T-helper 2 cell (primary cell): ENCODE measurements at places on chromosomes 11 and 22.

GRCh38 chr22:20523086-20523983, 15.9 kb downstream of the MED15 start:
- no peak for DNase-seq

GRCh38 chr11:12540913-12541582, 133.2 kb upstream of the TEAD1 start:
- no peak for DNase-seq

DNA sequence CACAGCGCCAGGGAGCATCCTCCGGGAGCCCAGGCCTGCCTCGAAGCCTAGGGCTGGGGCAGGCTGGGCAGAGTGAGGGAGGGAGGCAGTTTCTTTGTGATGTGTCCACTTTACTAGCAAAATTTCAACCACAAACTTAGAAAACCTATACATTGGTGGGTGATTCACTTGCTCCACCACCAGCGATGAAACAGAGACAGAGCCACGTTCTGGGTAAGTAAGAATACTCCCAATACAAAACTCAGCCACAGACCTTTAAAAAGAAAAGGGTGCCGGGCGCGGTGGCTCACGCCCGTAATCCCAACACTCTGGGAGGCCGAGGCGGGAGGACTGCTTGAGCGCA, 22.3 kb downstream of the CDKN1C start:
- no peak for DNase-seq

- DNase-seq = no peak
Measured at GRCh38 chr11:77407613-77408012, 66.3 kb downstream of the PAK1 start.

DNA sequence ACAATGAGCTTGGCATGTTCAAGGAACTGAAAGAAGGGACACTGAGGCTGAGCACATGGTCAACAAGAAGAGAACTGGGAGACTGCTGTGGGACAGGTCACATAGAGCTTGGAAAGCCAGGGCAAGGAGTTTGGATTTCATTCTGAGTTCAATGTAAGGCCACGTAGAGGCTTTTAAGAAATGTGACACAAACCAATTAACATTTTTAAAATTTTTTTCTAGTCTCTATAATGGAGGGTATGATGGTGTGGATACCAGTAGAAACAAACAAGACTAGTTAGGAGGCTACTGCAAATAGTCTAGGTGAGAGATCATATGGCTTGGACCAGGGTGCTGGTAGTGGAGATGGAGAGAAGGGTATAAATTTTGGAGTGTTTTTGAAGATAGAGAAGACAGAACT, 56.7 kb downstream of the RAB30 start:
- DNase-seq = no peak

GRCh38 chr11:21121991-21122390, 452.6 kb downstream of the NELL1 start:
- no peak for DNase-seq

DNA sequence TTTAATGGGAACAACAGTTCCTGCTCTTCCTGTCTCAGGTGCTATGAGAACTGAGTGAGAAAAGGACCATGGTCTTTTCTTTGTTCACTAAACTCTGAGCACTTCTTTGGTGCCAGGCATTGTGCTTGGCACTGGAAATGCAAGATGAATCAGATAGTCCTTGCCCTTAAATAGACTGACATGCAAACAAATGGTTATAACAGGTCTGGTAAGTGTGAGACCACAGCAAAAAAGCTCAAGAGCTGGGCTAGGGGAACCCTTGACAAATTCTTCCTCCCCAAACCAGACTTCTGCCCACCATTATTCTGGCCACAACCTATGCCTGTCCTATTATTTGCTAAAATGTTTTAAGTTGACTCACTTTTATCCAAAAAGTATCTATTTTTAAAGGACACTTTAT, 5.1 kb downstream of the SLC43A3 start:
- DNase-seq = no peak

DNA sequence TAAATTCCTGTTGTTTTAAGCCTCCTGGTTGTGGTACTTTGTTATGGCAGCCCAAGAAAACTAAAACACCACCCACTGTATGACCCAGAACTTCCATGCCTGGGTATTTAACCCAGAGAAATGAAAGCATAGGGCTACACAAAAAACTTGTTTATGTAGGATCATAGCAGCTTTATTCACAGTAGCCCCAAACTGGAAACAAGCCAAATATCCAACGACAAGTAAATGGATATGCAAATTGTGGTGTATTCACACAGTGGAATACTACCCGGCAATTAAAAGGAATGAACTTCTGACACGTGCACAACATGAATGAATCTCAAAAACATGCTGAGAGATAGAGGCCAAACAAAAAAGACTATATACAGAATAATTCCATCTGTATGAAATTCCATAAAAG, 62.2 kb upstream of the NAV2 start:
- DNase-seq = no peak

DNA sequence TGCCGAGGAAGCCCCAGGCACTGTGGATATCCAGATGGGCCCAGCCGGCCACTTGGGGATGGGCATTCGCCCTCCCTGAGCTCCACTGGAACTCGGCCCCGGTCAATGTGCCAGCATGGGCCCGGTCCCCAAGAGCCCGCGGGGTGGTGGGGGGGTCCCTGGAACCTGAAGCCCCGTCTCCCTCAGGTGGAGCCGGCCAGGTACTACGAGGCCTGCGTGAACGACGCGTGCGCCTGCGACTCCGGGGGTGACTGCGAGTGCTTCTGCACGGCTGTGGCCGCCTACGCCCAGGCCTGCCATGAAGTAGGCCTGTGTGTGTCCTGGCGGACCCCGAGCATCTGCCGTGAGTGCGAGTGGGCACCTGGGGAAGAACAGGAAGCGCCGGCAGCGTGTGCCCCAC, 21.2 kb downstream of the MUC5AC start:
- no peak for DNase-seq

DNA sequence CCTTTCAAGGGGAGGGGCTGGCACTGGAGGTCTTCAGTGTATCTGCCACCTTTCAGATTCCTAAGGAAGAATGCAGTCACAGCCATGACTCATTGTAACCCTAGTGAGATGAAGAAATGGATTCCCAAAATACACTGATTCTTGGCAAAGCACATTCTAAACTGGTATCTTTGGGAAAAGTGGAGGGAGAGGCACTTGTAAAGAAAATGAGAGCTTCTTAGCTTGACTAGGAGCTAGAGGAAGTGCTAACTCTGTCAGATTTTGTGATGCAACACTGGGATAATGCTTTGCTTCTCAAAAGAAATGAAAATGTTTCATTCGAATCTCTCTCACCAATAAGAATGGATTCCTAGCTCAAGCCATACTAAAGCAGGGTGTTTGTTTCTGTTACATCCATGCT, 14.3 kb downstream of the NRIP3 start:
- DNase-seq = no peak

- no peak for DNase-seq
Measured at GRCh38 chr22:42282252-42282942, 11.9 kb upstream of the TCF20 start.

DNA sequence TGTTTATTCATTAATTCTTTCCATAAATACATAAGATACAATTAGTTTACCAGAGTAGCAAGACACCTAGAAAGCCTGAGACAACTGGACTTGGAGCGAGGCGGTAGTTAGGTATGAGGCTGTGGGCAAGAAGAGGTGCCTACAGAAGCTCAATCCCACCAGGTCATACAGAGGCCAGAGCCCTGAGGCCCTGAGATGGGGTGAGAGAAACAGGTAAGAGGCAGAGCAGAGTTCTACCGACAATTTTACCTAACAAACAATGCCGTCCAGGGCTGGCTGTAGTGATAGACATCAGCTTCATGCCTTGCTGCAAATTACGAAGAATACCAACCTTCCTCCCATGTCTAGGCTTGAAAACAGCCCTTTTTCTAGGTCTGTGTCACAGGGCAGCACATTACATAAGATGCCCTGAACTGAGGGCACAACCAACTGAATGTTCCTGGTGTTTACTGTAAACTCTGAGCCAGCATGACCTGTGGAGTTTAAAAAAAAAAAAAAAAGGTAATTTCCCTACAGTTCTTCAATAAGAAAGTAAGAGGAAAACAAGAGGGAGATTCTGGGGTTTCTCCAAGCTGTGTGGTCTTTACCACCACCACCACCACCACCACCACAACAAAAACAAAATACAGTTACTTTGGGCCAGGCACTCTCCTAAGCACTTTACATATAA, 105.8 kb downstream of the GAB2 start:
- no peak for DNase-seq

DNA sequence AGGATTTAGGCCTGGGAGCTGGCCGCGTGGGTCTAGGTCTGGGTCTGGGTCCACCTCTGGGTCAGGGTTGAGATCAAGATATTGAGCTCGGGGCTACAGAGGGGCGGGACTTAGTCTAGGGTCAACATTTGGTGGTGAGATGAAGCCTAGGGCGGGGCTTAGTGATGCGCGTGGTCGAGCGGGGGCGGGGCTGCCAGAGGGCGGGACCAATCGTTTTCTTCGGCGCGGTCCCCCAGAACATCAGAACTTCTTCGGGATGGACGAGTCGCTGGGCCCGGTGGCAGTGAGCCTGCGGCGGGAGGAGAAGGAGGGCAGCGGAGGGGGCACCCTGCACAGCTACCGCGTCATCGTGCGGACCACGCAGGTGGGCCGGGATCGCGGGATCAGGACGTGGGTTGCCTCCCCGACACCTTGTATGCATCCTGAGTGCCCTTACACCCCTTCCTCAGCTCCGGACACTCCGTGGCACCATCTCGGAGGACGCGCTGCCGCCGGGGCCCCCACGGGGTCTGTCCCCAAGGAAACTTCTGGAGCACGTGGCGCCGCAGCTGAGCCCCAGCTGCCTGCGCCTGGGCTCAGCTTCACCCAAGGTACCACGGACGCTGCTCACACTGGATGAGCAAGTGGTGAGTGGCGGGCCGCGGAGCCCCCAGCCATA, 4.2 kb downstream of the SIPA1 start:
- DNase-seq = no peak

DNA sequence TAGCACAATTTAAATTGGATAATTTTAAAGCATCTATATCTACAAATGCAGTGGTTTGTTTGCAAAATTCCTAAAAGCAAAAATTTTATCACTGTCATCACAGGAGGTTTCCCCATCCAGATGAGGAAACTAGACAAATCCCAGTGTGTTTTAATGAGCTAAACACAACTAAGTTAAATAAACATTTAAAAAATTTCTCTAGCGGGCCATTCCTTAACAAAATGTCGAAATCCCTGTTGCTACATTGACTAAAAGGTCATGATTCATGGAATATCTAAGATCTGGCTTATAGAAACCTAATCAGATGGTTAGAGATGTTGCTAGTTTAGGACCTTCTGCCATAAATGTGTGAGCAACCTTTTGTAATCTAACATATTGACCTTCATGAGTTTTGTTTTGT, 107.3 kb upstream of the BDNF start:
- no peak for DNase-seq

DNA sequence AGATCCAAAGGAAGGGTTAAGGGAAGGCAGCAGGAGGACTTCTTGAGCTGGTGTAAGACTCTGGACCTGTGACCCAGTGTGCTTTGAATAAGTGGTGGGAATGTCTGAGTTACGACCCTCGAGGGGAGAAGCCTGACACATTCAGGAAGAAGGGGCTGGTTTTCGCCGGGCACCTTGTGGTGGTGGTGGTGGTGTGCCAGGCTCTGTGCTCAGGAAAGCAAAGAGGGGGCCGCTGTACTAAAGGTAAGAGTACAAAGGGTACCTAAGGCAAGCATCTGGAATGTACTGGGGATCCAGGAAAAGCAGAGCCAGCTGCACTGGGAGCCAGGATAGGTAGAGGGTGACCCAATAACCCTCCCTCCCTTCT, 6.3 kb downstream of the KLHL35 start:
- no peak for DNase-seq

- DNase-seq = no peak
Measured at GRCh38 chr11:65487467-65488272, 11.2 kb upstream of the MALAT1 start.

DNA sequence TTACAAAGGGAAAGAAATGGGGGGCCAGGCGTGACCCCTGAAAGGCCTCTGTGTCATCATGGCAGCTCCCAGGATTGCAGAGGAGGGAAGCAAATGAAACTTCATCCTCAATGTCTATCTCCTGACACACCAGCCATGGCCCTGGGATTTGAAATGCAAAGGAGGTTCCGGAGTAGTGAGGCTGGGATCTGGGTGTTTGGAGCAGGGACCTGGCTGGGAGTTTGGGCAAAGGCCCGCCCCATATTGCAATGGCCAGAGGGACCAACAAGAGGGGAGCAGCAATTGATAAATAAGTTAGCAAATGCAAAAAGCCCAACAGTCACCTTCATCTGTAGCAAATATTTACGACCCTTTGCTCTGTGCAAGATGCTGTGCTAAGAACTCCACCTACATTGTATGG, 77.7 kb upstream of the CCND1 start:
- no peak for DNase-seq

DNA sequence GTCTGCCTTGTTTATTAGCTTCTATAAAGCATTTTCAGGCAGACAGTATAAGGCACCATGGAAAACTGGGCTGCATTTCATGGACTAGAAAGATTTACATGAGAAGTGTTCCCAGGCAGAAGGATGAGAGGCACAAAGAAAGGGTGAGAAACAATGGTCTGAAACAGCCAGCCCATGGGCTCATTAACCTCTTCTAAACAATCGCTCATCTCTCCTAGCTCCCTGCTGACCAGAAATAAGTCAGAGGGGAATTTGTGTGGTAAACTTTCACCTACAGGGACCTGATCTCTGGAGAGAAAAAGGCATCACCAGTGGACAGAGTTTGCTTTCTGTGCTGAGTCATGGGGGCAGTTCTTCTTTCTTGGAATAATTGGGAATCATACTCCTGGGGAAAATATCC, 51.8 kb upstream of the KIRREL3 start:
- DNase-seq = no peak

- DNase-seq = no peak
Measured at GRCh38 chr22:36469094-36469710, 12.2 kb downstream of the TXN2 start.

DNA sequence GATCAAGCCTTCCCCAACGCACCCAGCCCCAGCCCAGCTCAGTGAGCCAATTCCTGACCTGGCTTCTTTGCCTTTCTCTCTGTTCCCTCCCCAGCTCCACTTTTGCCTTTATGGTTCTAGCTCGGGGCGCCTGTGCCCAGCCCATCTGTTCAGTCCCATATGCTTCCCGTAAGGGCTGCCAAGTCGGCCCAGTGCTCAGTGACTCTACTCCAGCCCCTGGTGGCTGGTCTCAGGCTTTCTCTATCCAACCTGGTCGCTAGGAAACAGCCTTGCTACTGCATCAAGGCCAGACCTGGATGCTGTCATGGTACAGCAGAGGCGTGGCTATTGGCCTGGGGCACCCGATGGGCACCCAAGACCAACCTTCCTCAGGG, 178.0 kb downstream of the DSCAML1 start:
- no peak for DNase-seq

GRCh38 chr22:35215993-35216392, 41.3 kb upstream of the HMGXB4 start:
- DNase-seq = no peak

DNA sequence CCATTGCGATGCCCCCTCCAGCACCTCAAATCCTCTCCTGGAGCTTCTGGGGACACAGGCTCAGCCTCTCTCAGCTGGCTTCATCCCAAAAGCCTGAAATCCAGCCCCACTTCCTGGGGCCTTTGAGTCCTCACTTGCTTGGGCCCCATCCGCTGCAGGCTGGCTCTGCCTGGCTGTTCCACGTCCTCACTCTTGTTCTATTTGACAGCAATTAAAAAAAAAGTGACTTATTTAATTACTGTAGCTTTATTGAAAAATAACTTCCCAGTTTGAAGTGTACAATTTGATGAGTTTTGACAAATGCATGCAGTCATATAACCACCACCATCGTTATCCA, 27.2 kb downstream of the PARVG start:
- DNase-seq = no peak
